ENCODE measurements at places on chromosomes 4 and X. TPM values are rescaled to one million over a fixed set of nuclear protein-coding genes. Genes with fewer than 3 reads are reported as not detected.

Gene NCBP2L
- not detected for total RNA-seq

Gene ASB12
- not detected for total RNA-seq

Gene CSAG1
- total RNA-seq: not detected

Gene DNAAF6
- total RNA-seq: not detected

Gene SORCS2
- 1.9 TPM for total RNA-seq

Gene OTUD6A
- not detected for total RNA-seq

Gene SATL1
- total RNA-seq: not detected

Gene HS3ST1
- total RNA-seq: 4.2 TPM

Gene PTPN13
- total RNA-seq: 13.2 TPM

Gene PABPC4L
- 1.3 TPM for total RNA-seq

Gene P2RY4
- total RNA-seq: 0.42 TPM

Gene DGKK
- total RNA-seq: not detected

Gene AKAP4
- total RNA-seq: not detected

Gene TRIM60
- total RNA-seq: not detected

Gene WDR1
- total RNA-seq: 249 TPM

Gene MORC4
- 22.6 TPM for total RNA-seq

Gene FAM3A
- total RNA-seq: 36.5 TPM

Gene PFKFB1
- total RNA-seq: 18.5 TPM

Gene MID1
- 16.6 TPM for total RNA-seq

Gene CXCL1
- total RNA-seq: 9.5 TPM

Gene FATE1
- total RNA-seq: not detected

Gene IL21
- total RNA-seq: not detected

Gene KIF4A
- 0.13 TPM for total RNA-seq

Gene MAPK10
- total RNA-seq: 38.9 TPM

Gene TEX13C
- total RNA-seq: not detected

Gene FAM90A26
- total RNA-seq: not detected

Gene AADAT
- 2.0 TPM for total RNA-seq

Gene TBC1D1
- total RNA-seq: 45.3 TPM

Gene CYSLTR1
- 4.7 TPM for total RNA-seq

Gene EGFL6
- total RNA-seq: 15.7 TPM

Gene FRMD7
- not detected for total RNA-seq

Gene GAB1
- 30.2 TPM for total RNA-seq

Gene TACC3
- total RNA-seq: 10.2 TPM

Gene ZFX
- total RNA-seq: 58.3 TPM

Gene SLC4A4
- total RNA-seq: 5.5 TPM

Gene CLTRN
- not detected for total RNA-seq

Gene MAML3
- total RNA-seq: 7.3 TPM

Gene TRPC5OS
- not detected for total RNA-seq

Gene MFAP3L
- 3.6 TPM for total RNA-seq

Gene FRG2
- total RNA-seq: not detected

Gene CDX4
- total RNA-seq: not detected

Gene ADH1C
- 79.9 TPM for total RNA-seq

Gene TMEM255A
- 1.00 TPM for total RNA-seq

Gene PAGE1
- not detected for total RNA-seq

Gene ITIH6
- not detected for total RNA-seq

Gene RBM46
- total RNA-seq: not detected

Gene PRRG3
- total RNA-seq: 0.32 TPM

Gene PASD1
- total RNA-seq: not detected

Gene BEX3
- total RNA-seq: 63.9 TPM

Gene LINC00632
- total RNA-seq: 3,113 TPM

Gene SHOX
- total RNA-seq: 0.10 TPM

Gene NDNF
- total RNA-seq: 2.5 TPM

Gene XAGE2
- not detected for total RNA-seq

Gene MAMLD1
- 11.2 TPM for total RNA-seq

Gene ASB5
- total RNA-seq: not detected

Gene SPIN4
- total RNA-seq: 2.4 TPM

Gene CLCN4
- 2.6 TPM for total RNA-seq

Gene BMX
- total RNA-seq: 1.7 TPM
